Activated CD4-positive, alpha-beta T cell treated with anti-CD3 and anti-CD28 coated beads, Interleukin-2, amount 10 ng/mL, durations not matched to agents 24 days and 14 days (primary cell): ENCODE measurements at places on chromosomes 2 and 18. TPM values are rescaled to one million over a fixed set of nuclear protein-coding genes. Genes with fewer than 3 reads are reported as not detected.

The IL36A gene
- total RNA-seq = 0.23 TPM in 1 of 2 replicates, not detected in the other

DNA sequence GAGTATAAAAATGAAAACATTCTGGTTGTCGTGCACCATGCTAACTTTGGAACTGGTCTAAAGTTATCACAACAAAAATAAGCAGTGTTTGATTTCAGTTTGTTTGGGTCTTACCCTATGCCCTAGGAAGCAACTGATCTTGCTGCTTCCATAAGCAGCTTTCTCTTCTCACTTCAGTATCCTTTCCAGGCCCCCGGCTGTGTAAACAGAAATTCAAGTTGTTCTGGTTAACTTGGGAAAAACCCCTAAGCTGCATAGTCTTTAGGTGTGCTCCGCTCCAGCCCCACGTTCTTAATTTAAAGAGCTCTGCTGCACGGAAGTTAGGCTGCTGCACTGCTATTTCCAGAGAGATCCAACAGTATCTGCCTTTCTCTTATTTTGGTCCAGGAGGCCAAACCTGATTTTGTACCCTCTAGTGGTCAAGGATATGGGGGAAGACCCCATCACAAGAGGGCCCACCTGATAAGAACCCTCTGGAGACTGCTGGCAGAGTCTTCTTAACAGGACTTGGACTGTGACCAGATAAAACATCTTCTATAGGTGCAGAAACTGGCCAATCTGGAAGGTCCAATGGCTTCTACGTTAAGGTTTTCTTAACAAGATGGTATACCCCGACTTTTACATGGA is 69.1 kb downstream of the FEZ2 start:
- no peaks in the 10 kb centered on the region for H3K36me3 ChIP-seq
- H3K27ac ChIP-seq = no peak overlapping the region
- DNase-seq = no peak

DNA sequence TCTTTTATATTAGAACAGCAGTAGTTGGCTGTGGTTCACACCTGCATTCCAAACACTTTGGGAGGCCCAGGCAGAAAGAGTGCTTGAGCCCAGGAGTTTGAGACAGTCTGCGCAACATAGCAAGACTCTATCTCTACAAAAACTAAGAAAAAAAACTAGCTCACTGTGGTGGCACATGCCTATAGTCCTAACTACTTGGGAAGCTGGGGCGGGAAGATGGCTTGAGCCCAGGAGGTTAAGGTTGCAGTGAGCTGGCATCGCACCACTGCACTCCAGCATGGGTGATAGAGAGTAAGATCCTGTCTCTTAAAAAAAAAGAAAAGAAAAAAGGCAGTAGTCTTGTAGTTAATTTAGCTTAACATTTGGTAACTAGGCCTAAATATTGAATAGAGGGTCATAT is 136.6 kb downstream of the AGPS start:
- no peak overlapping the region for H3K27ac ChIP-seq
- H3K4me3 ChIP-seq = no peak overlapping the region
- no peak for DNase-seq
- peaks cover 6% of the 10 kb centered on the region for H3K4me1 ChIP-seq
- peaks cover 16% of the 10 kb centered on the region for H3K36me3 ChIP-seq
- no peaks in the 10 kb centered on the region for H3K27me3 ChIP-seq

- peaks cover 2% of the 10 kb centered on the region for H3K27me3 ChIP-seq
- no peaks in the 10 kb centered on the region for H3K4me1 ChIP-seq
- no peak overlapping the region for H3K27ac ChIP-seq
Measured at GRCh38 chr2:18474700-18475099, 85.8 kb downstream of the RDH14 start.

The PSMA8 gene
- 0.80 and 0.93 TPM in 2 replicates for total RNA-seq

- peak; percentile 93 for DNase-seq
- H3K27ac ChIP-seq = no peak overlapping the region
- H3K4me1 ChIP-seq = no peaks in the 10 kb centered on the region
- no peaks in the 10 kb centered on the region for H3K27me3 ChIP-seq
Measured at GRCh38 chr2:221517696-221518151, 54.4 kb downstream of the EPHA4 start.

DNA sequence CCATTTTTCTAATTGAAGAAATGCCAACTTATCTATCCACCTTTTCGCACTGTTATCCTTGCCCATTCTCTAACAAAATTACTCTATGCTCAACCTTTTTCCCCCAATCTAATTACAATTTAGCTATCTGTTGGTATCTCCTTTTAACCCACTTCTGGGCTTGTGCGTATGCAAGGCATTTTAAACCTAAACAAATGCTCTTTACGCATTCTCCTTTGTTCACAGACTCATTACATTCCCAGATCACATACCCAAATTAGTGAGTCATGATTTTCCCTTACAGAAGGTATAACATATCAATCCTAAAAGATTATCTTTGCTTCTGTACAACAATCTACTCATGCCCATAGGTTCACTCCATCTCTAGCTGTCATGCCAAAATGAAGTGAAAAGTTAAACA is 71.7 kb upstream of the LYPD1 start:
- H3K27ac ChIP-seq = no peak overlapping the region
- H3K4me1 ChIP-seq = no peaks in the 10 kb centered on the region
- no peak for DNase-seq
- no peak overlapping the region for H3K4me3 ChIP-seq
- H3K27me3 ChIP-seq = no peaks in the 10 kb centered on the region
- H3K36me3 ChIP-seq = no peaks in the 10 kb centered on the region

GRCh38 chr2:236287656-236288055 is 23.4 kb upstream of the ASB18 start:
- H3K27me3 ChIP-seq = peaks cover 3% of the 10 kb centered on the region
- H3K36me3 ChIP-seq = no peaks in the 10 kb centered on the region
- DNase-seq = no peak
- no peak overlapping the region for H3K4me3 ChIP-seq
- H3K27ac ChIP-seq = no peak overlapping the region

DNA sequence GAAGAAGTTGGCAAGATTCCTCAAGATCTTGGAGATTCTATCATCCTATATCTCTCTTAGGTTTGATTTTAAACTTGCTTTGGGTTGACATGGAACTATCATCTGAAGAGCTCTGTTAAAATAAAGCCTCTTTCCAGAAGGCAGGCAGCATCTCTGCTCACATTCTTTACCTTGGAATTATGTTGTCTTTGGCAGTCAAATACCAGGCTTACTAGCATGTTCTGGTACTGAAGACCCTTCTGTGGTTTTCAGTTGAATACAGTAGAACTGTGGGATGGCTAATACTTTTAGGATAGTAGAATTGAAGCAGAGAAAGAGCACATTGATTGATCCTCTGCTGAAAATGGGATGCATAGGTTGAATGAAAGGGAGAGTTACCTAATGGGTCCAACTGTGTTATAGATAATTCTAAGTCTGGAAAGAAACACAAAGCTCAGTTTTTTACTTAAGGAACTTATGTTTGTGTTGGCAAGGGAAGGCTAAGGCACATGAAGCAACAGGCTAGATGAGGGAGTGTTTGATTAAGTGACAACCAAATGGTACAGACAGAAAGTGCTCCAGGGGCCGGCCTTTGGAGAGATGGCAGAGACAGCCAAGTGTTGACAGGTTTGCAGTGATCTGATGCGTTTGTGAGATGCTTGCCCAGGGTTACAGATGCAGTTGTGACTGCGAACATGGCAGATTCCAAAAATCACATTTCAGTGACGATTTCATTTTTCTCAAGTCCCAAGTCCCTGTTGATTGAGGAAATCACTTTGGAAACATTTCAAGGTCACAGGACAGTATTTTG is 397.9 kb downstream of the MEIS1 start:
- H3K27ac ChIP-seq = no peak overlapping the region
- no peaks in the 10 kb centered on the region for H3K4me1 ChIP-seq
- no peaks in the 10 kb centered on the region for H3K27me3 ChIP-seq
- H3K4me3 ChIP-seq = no peak overlapping the region

The POTEE gene
- total RNA-seq = 1.4 and 2.0 TPM in 2 replicates

The GNAL gene
- total RNA-seq = 0.36 and 0.40 TPM in 2 replicates

The SLC16A14 gene
- total RNA-seq = 4.0 and 5.1 TPM in 2 replicates

The GKN2 gene
- not detected in 2 replicates for total RNA-seq

- no peak overlapping the region for H3K27ac ChIP-seq
- H3K36me3 ChIP-seq = peaks cover 65% of the 10 kb centered on the region
- no peak for DNase-seq
- no peaks in the 10 kb centered on the region for H3K27me3 ChIP-seq
- peaks cover 4% of the 10 kb centered on the region for H3K4me1 ChIP-seq
- H3K4me3 ChIP-seq = no peak overlapping the region
Measured at GRCh38 chr18:2777241-2777640, 69.6 kb upstream of the EMILIN2 start.

GRCh38 chr2:134261398-134262131 is 7.7 kb downstream of the MGAT5 start:
- no peaks in the 10 kb centered on the region for H3K27me3 ChIP-seq
- no peak overlapping the region for H3K4me3 ChIP-seq
- H3K27ac ChIP-seq = no peak overlapping the region
- H3K4me1 ChIP-seq = peaks cover 53% of the 10 kb centered on the region

DNA sequence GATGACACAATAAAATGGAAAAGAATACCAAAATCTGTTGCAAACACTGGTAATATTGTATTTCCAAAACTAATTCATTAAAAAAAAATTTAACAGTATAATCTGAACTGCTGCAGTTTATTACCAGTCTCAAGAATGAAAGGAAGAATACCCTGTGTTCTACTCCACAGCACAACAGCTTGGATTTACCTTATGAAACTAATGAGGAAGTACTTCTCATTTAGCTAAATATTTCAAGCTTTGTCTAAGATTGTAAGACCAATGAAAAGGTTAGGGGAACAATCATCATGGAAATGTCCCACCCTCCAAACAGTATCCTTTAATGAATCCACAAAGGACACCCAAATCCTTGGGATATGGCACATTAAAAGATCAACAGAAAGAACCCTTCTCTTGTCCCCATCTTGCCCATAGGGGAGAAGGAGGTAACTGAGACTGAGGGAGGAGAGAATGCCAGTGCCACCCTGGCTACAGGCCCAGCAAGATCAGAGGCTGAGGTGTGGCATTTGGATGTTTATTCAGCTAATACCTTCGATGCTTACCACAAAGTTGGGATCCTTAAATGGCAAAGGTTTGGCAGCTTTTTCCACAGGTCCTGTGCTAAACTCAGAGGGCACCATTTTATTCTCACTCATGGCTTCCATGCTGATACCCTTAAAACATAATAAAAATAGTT is 17.7 kb downstream of the INO80C start:
- H3K27me3 ChIP-seq = no peaks in the 10 kb centered on the region
- H3K36me3 ChIP-seq = peaks cover 7% of the 10 kb centered on the region
- DNase-seq = no peak

GRCh38 chr18:58894930-58895329 is 30.3 kb downstream of the ZNF532 start:
- DNase-seq = no peak
- no peak overlapping the region for H3K27ac ChIP-seq
- no peaks in the 10 kb centered on the region for H3K36me3 ChIP-seq

DNA sequence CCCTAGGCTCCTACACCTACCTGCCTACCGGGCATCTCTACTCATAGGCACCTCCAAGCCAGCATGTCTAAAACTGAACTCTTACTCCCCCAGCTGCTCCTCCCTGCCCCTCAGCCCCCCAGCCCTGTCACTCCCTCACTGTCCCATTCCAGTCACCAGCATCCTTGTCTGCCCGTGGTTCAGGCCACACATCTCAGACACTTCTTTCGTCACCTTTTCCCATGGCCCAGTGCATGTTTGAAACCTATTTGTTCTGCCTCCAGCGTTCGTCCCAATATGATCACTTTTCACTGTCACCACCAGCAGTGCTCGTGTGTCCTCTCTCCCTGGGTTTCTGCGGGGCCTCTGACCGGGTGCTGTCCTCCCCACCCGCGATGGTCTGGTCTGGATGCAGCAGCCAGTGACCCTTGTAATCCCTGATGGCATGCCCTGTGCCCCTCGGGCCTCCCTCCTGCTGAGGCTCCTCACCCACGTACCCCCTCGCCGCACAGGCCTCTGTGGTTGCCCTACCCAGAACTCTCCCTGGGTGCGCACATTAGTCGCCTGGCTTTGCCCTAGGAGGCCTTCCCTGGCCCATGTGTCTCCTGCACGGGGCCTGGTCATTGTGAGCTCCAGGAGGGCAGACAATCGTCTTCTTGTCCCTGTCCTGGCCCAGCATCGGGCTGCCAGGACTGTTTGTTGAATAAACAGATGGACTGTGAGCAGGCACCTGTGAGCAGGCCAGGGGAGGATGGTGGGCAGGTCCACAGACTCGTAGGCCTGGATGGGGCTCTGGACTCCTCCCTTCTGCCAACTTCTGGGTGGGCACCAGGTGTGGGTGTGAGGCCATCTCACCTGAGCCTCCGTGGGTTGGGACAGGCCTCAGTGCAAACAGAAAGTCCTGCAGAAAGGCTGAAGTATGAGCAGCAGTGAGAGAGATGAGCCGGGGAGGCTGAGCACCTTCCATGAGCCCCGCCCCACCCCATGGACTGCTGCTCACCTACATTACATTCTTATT is 15.5 kb downstream of the LDLRAD4 start:
- H3K4me3 ChIP-seq = no peak overlapping the region
- H3K27me3 ChIP-seq = no peaks in the 10 kb centered on the region
- H3K36me3 ChIP-seq = no peaks in the 10 kb centered on the region

DNA sequence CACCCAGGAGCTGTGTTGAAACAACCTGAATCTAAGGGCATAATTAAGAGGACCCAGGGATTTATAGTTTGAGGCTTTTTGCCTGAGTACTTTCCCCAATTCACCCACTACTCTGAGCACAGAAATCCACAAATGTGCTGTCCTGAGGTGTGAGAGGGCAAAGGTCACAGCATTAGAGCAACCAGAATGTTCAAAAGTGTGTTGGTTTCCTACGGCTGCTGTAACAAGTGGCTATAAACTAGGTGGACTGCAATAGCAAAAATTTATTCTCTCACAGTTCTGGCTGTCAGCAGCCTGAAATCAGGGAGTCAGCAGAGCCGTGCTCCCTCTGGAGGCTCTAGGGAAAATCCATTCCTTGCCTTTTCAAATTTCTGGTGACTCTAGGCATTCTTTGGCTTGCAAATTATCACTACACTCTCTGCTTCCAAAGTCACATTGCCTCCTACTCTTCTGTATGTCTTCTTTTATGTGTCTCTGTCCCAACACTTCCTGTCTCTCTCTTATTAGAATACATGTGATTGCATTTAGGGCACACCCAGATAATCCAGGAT is 91.4 kb upstream of the TACR1 start:
- DNase-seq = no peak
- no peaks in the 10 kb centered on the region for H3K27me3 ChIP-seq
- H3K36me3 ChIP-seq = no peaks in the 10 kb centered on the region
- no peak overlapping the region for H3K27ac ChIP-seq
- no peaks in the 10 kb centered on the region for H3K4me1 ChIP-seq
- no peak overlapping the region for H3K4me3 ChIP-seq

- H3K4me1 ChIP-seq = no peaks in the 10 kb centered on the region
- DNase-seq = no peak
- no peaks in the 10 kb centered on the region for H3K27me3 ChIP-seq
- no peak overlapping the region for H3K27ac ChIP-seq
- no peak overlapping the region for H3K4me3 ChIP-seq
Measured at GRCh38 chr18:57249179-57249578, 102.3 kb downstream of the BOD1L2 start.

The DYSF gene
- 0.36 TPM in 1 of 2 replicates, not detected in the other for total RNA-seq

- H3K27me3 ChIP-seq = no peaks in the 10 kb centered on the region
- no peak for DNase-seq
- no peaks in the 10 kb centered on the region for H3K4me1 ChIP-seq
- H3K27ac ChIP-seq = no peak overlapping the region
- no peak overlapping the region for H3K4me3 ChIP-seq
Measured at GRCh38 chr2:14535156-14535555, 97.4 kb upstream of the LRATD1 start.

GRCh38 chr18:34746614-34747013 is 36.5 kb downstream of the DTNA start:
- H3K4me3 ChIP-seq = no peak overlapping the region
- no peaks in the 10 kb centered on the region for H3K4me1 ChIP-seq
- no peak overlapping the region for H3K27ac ChIP-seq

The AKAIN1 gene
- not detected in 2 replicates for total RNA-seq

- H3K4me1 ChIP-seq = no peaks in the 10 kb centered on the region
- no peak for DNase-seq
- H3K27ac ChIP-seq = no peak overlapping the region
- H3K27me3 ChIP-seq = no peaks in the 10 kb centered on the region
Measured at GRCh38 chr2:74430502-74430901, 9.0 kb downstream of the WDR54 start.
